ENCODE measurements at places on chromosomes 6 and 20.

GRCh38 chr6:166253281-166253681 lies 54.9 kb downstream of the PRR18 start:
- no peak for DNase-seq

DNA sequence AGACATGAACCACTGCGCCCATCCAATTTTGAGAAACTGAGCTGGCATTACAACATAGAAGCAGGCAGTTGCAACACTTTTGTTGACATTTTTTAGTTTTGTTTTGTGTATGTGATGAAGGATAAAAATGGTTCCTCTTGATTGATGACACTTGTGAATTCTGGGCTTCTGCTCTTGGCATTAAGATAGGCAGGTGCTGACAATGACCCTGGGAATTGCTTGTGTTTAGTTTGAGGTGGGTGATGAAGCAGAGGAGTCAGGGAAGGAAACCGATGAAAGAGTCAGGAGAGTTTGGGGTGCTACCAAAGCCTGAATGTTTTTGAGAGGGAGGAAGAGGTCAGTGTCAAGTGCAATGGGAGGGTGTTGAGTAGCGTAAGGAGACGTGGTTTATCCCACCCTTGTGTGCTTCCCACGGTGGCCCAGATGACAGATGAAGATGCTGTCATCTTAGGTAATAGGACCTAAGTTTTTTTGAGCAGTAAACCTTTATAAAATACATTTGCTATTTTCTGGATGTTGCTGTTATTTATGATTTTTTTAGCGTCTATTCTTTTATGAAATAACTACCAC lies 19.4 kb downstream of the CDS2 start:
- no peak for DNase-seq

DNA sequence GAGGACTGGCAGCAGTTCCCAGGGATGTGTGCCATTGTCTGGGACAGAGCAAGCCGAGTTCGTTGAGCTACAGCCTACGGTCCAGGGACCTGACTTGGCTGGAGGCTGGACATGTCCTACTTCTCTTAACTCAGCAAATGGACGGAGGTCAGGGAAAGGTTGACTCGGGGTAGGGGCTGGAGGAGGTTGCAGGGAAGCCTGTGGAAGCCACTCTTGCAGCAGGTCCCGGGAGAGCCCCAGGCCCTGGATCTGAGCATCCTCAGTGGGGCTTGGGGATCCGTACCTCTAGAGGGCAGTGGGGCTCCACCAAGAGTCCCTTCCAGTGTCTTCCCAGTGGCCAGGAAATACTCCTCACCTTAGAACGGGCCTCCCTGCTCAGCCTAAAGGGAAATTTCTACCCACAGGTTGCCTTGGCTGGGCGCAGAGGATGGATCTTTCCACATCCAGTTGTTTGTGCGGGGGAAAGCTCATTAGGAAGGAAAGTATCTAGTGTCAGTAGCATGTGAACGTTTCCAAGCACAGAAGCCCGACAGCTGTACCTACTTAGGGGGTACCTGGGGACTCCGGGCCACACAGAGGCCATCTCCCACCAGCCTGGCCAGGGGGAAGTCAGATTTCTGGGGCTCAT lies 170.2 kb downstream of the NFATC2 start:
- DNase-seq, result no peak

DNA sequence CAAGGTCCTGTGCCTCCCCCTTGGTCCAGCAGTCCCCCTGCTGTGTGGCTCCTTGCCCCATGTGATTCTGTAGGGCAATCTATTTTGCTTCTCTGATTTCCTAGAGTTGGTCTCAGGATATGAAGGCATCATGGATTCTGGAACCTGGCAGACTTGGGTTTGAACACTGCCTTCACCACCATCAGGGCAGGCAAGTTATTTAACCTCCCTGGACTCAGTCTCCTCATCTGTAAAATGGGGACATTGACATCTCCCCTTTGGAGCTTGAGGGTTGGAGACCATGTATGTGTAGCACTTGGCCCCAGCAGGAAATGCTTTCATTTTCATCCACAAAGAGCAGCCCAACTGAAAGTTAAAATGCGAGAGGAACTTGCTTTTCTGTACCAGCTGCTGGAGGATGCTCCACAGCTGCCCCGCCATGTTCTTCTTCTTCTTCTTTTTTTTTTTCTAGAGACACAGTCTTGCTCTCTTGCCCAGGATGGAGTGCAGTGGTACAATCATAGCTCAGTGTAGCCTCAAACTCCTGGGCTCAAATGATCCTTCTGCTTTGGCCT lies 6.7 kb downstream of the TOX2 start:
- DNase-seq, result no peak

- no peak for DNase-seq
These were observed 35.4 kb downstream of the MAN1A1 start for GRCh38 chr6:119313937-119314884.

- DNase-seq, result no peak
These were observed 131.3 kb downstream of the MTFR2 start for GRCh38 chr6:136118787-136119186.

DNA sequence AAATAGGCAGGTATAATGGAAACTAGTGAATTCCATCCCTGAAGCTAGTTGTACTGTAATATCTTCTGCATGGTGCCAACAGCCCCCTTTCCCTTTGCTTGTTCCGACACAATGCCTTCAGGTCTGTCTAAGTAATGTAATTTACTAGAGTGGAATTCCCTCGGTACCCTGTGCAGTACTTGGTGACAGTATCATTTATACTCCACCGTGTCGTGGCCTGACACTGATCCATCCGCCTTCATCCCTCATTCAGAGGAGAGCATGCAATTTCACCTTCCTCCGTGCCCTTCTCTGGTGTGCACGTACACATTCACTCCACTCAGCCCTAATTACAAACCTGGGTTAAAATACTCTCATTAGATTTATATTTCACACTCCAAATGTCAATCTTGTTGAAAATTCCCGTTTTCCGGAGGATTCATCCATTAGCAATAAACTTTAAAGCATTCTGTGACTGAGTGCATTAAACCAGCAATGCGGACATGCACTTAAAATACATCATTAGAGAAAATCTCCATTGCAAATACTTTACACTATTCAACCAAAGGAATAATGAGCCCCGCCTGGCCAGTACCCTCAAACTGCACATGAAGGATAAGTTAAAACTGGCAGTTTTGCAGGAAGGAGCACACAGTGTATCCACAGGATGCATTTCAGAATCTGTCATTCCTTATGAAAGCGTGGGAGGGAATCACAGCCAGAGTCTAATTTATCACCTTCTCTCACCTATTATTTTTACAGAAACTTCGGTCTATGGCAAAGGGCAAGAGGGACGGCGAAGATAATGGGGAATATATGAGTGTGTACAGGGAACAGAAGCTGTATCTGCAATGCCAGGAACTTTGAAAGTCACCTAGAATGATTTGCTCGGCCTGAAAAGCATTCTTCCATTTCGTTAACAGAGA lies 182.5 kb downstream of the GJA10 start:
- DNase-seq, result no peak

DNA sequence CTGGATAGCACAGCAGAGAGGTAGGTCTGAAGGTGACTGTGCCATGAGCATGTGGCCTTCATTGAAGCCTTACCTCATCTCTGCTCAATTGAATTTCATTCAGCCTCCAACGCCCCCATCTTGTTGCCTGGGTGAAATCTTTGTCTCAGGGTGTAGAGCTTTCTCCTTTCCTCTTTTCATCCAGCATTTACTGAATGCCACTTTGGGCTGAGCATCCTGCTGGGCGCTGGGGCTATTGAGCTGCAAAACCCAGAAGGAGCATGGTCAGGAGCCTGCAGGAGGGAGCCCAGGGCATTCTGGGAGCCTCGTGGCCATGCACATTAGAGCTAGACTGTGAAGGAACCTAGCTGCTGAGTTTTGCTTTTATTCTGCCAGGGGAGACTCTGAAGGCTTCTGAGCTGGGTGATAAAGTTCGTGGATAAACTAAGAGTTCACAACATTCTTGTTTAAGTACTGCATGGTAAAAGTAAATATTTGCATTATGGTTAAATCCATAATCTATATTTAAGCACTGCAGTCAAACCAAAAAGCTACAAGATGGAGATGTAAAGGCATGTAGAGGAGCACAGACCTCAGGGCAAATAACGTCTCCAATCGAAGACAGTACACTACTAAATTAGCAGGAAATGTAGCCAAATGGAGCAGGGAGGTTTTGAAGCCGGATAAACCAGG lies 13.2 kb upstream of the ASXL1 start:
- DNase-seq, result no peak

DNA sequence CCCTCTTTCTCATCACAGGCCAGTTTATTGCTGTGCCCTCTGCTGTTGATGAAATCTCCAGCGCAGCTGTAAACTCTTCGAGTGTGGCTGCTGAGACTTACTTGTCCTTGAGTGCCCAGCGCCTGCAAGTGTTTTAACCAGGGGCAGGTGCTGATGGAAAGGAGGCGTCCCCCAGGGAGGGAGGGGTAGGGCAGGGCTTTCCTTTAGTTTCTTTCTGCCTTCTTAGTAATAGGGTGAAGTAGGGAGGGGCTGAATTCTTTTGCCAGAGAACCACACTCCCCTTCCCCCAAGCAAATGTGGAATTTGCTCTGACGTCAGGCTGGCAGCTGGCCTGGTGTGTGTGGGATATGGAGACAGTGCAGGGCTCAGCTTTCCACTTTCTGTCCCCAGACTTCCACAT lies 61.2 kb downstream of the IGF2R start:
- peak; percentile 86 for DNase-seq
